ENCODE measurements at places on chromosomes 2 and 18.

DNA sequence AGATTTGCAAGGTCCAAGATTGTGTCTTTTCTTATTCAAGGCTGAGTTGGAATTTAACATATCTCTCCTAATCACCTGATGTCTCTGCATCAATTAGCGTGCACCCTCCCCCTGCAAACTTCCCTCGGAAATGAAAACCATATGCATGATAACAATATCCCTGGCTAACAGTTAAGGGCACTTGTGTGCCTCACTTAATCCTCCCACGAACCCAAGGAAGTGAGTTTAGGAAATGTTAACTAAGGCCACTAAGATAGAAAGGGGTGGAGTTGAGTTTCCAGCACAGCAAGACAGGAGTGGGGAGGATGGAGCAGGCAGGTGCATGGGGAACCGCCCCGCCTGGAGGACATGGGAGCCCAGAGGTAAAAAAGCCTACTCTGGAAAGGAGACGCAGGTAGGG, 52.4 kb upstream of the PTMA start:
- DNase-seq: no peak

DNA sequence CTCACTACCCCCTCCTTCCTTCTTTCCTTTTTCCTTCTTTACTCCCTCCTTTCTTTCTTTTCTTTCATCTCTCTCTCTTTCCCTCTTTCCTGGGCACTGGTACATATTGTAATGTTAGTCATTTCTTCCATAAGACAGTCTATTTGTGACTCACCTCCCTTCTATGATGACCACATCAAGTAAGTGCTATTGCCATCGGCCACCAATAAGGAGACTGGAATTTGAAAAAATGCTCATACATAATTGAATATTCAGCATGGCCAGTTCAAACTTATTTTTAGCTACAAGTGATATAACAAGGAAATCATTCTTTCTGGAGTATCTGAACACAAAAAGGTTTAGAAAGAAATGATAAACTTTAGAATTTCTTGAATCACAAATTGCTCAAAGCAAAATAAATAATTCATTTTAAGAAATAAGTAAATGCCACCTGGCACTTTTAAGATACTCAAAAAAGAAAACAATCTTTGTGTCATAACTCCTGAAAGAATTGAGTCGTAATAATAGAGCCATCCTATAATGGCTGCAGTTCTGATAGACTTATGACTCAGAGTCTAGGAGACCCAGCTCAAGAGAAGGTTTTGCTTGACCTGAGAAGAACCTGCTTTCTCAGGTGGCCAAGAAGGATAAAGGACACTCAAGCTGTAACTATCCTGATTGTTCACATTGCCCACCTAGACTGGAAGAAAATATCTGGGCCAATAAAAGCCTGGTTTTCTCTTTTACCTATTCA, 51.6 kb upstream of the CCBE1 start:
- peak; percentile 31 for DNase-seq

GRCh38 chr2:200455958-200456421, 53.9 kb downstream of the KCTD18 start:
- DNase-seq: no peak

- no peak for DNase-seq
Measured at GRCh38 chr18:30730915-30731314, 311.6 kb downstream of the DSC3 start.

DNA sequence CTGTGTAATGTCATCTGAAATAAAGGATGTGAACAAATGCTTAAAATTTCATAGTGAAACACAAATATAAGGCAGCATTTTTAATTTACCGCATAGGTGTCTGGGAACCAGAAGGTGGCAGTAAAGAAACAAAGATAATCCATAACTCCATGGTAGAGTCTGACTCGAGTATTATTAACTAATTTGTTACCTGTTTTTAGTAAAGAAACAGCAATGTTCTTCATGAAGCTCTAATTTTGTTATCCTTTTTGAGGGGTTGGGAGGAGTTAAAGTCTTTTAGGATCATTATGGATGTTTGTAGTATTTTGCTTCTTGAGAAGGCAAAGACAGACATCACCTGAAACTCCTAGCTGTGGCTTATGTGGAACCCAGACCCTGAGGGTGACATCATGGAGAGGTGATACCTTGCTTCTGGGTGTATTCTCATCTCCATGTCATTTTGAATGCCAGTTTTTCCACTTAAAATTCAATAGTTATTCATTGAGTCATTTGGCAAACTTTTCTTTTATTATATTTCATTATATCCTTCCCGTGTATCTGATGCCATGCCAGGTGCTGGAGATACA, 286.2 kb upstream of the EPAS1 start:
- DNase-seq: peak; percentile 74

GRCh38 chr18:55501579-55501978, 86.4 kb downstream of the TCF4 start:
- DNase-seq: no peak

- no peak for DNase-seq
Measured at GRCh38 chr2:226984750-226985582, 149.1 kb downstream of the RHBDD1 start.

DNA sequence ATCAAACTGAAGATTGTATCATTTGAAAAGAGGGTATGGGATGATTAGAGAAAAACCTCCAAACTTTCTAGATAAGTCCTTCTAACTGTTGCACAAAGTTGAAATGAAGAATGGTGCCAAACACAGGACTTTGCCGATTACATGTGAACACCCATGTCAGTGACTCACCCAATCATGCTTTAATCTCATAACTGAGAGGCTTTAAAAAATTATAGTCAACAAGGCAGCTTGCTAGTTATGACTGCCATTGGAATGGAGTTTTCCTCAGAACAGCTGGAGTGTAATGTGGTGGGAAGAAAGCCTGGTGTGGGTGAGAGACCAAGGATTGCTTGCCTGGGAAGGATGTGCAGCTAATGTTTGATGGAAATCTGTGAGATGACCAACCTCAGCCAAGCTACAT, 98.2 kb upstream of the ALPP start:
- DNase-seq: no peak

DNA sequence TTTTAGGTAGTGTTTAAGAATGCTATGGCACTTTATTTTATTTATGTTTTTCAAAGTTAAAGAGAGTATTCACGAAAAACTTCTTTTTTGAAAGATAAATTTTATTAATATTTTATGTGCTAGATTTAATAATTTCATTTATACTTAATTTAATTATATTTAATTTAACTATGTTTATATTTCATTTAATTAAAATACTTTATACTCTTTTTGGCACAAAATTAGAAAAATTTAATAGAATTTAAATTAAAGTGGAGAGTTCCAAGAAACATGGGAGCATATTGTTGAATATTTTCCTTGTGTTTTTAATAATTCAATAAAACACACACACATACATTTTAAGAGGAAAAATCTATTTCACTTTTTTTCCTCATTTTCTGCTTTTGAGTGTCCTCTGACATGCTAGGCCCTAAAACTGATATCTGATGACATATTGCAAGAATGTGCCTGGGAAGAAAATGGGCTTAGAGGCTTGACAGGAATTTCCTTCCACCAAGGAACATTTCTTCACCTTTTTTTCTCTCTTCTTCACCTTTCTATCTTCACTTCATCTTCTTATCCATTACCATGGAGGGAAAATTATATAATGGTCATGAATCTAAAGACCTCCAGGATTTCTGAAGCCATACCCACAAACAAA, 15.4 kb downstream of the ARHGAP28 start:
- DNase-seq: no peak

DNA sequence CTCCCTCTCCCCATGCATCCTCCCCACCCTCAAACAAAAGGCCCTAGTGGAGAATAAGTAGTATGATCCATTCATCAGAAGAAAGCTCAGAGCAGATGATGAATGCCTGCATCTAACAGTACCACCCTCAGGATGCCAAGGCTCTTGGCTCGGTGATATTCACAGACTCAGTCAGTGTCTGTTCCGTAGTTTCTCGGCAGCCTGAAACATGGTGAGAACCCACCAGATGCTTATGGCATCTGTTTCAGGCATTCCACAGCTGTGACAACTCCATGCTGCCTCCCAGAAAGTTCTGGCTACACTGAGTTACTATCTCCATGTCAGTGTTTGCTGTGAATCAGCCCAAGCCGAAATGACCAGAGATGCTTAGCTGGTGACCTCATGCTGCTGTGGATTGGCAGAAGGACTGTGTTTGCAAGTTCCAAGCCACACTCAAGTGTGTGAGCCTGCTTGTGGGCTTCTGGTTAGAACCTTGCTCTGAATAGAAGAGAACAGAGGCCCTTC, 83.9 kb downstream of the WDSUB1 start:
- DNase-seq: no peak

- DNase-seq: no peak
Measured at GRCh38 chr18:515838-516237, 15.3 kb upstream of the COLEC12 start.

DNA sequence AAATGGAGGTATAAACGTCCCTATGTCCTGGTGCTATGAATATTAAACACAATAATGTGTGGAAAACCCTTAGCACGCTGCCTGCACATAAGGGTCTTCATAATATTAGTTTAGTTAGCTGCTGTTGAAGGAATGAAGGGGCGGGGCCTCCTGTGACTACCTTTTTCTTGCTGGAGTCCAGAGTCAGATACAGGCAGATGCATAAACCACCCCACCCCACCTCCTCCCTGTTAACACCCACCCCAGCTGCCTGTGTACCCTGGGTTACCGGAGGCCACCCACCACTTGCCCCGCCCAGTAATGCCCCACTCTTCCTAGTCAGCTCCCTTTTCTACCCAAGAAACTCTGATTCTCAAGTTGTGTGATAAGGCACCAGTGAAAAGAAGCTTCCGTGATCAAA, 158.4 kb downstream of the EN1 start:
- no peak for DNase-seq

GRCh38 chr2:1546901-1547300, 133.6 kb downstream of the TPO start:
- no peak for DNase-seq

GRCh38 chr2:223594831-223595230, 7.3 kb downstream of the SCG2 start:
- no peak for DNase-seq

DNA sequence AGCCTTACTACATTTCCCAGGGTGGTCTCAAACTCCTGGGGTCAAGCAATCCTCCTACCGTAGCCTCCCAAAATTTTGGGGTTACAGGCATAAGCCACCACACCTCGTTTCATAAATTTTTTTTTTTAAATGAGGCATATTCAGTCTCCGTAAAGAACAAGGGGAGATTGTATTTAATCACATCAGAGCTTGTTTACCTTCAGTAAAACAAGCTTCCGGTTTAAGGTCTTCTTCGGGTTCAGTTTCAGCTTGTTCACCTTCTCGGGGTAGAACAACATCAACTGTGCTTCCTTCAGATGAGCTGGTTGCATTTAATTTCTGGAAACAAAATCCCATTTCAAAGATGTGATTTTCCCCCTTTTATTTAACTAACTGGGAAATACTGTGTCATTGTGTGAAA, 88.6 kb downstream of the SCN3A start:
- DNase-seq: no peak

DNA sequence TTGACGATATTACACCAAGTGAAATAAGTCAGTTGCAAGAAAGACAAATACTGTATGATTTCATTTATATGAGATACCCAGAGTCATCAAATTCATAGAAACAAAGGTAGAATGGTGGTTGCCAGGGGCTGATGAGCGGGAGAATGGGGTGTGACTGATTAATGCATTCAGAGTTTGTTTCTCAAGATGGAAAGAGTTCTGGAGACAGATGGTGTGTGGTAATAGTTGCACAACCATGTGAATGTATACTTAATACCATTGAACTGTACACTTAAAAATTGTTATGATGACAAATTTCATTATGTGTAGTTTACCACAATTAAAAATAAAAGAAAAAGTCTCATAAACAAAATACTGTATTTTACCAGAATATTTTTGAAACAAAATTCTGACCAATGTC, 117.3 kb downstream of the PIGN start:
- no peak for DNase-seq

GRCh38 chr2:172997031-172997430, 78.6 kb upstream of the MAP3K20 start:
- DNase-seq: no peak

DNA sequence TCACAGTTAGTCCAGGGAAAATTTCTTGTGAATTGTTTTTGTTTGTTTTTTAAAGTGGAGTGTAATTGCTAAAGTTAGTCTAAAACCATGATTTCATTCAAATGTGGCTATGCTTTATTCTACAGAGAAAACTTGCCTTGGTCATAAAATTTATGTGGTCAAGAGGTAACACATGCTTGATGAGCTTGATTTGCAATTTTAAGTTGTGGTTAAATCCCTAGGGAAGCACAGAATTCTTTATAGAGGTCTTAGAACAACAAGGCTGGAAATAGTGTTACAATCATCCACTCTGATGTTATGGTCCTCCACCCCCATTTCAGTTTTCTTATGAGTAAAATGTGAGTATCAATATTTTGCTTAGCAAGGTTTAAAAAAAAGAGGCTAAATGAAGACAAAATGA, 359.6 kb downstream of the NRXN1 start:
- DNase-seq: no peak

DNA sequence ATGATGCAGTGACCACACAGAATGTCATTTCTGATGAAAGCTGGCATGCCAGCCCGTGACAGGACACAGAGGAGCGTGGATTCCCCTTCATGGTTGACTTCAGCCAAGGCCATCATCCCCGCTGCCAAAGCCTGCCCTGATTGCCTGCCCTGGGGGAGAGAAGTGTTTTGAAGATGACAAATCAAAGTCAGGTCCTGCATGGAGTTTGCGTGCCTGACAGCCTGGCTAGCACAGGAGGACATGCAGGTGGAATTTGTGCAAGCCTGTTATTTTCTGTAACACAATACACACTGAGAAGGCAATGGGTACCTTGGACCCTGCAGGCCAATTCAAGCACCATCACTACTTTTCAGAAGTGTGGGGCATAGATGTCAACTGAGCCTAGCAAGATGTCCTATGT, 5.4 kb upstream of the IL1R2 start:
- no peak for DNase-seq

- DNase-seq: no peak
Measured at GRCh38 chr18:40670668-40671375, 1284.2 kb upstream of the PIK3C3 start.

- DNase-seq: no peak
Measured at GRCh38 chr2:172198908-172199307, 96.2 kb upstream of the DLX2 start.

DNA sequence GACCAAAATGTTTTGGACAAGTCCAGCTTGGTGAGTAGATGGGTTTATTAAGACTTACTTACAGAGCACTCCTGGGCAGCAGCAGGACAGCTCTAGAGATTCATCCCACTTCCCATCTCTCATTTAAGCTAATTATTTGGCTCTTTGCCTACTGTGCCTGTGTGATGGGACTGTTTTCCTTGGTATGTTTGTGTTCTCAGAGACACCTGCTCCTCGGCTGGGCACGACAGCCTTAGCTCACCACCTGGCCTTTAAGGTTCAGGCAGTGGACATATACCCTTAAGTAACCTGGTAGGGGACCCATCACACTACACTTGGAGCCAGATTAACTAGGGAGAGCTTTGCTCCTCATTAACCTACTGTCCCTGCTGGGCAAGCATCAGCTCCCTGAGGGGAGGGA, 41.7 kb upstream of the EFEMP1 start:
- no peak for DNase-seq

- DNase-seq: no peak
Measured at GRCh38 chr2:237483018-237483731, 3.9 kb upstream of the MLPH start.

All from SW 1271 (cell line).